ENCODE measurements at places on chromosomes 1 and 21.

DNA sequence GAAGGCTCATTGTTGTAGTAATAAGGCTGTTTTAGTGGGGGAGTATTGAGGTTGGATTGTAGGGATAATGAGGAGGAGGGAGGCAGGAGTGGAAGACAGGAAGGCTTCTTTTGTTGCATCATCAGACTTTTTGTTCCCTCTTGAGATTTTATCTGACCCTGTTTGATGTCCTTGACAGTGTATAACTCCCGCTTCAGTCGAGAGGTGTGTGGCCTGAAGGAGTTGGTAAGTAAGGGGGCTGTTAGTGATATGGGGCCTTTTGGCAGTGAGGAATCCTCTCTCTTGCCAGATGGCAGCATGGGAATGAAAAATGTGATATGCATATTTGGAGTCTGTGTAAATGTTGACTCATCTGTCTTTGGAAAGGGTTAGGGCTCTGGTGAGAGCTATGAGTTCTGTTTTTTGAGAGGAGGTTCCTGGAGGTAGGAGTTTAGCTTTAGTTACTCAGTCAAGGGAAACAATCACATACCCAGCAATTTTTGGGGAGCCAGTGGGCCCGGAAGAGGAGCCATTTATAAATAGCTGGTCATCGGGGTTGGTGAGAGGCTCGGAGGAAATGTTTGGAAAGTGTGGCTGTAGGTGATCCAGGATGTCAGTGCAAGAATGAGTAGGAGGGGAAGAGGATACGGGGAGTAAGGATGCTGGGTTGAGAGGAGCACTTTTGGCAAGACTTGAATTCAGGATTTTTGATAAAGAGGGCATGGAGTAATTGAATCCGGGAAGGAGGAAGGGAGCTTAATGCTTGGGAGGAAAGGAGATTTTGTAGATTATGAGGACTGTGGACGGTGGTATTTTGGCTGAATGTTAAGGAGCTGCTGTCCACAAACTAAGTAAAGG is 136.7 kb upstream of the ETV3 start:
- DNase-seq: no peak

DNA sequence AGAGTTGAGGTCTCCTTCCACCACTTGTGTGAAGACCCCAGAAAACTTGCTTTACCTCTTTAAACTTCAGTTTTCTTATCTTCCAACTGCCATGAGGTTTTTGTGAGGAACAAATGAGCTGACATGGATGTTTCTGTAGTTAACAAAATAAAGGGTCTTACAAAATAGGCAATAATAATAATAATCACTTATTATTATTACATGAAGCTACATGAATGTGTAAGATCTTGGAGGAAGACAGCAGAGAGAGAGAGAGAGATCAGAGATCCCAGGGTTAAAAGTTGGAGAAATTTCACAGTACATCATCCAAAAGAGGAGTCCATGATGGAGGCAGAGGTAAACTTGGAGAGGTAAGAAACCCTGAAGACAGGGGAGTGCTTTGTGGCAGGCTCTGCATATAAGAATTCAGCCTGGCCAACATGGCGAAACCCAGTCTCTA is 10.7 kb downstream of the RCC1 start:
- no peak for DNase-seq

GRCh38 chr1:244325056-244325758 is 126.5 kb downstream of the ADSS2 start:
- DNase-seq: no peak

- DNase-seq: no peak
Observed at GRCh38 chr1:236853921-236854604, 59.0 kb downstream of the MTR start.

GRCh38 chr1:110610696-110611286 is 4.6 kb upstream of the KCNA2 start:
- no peak for DNase-seq

DNA sequence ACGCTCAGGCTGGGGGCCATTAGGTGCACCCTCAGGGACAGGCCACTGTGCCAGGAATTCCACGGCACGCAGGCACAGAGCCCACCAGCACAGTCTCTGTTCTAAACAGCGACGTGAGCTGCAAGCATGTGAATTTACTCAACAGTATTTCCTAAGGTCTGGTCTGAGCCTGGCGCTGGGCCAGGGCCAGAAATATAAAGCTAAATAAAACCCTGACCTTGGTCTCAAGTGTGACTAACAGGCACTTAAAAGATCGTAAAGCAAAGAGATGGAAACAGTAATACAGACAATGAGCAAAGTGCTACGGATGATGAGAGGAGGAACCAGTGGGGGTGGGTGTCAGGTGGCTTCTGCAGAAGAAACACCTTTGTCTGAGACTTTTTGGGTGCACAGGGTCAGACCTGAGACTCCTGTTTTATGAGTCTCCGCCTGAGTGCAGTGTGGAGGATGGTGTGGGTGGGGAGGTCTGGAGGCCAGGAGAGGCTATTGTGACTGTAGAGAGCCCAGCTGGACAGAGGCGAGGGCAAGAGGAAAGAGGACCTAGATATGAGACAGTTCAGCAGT is 53.4 kb upstream of the EDN2 start:
- no peak for DNase-seq

GRCh38 chr1:209103092-209103491 is 480.4 kb upstream of the CAMK1G start:
- no peak for DNase-seq

DNA sequence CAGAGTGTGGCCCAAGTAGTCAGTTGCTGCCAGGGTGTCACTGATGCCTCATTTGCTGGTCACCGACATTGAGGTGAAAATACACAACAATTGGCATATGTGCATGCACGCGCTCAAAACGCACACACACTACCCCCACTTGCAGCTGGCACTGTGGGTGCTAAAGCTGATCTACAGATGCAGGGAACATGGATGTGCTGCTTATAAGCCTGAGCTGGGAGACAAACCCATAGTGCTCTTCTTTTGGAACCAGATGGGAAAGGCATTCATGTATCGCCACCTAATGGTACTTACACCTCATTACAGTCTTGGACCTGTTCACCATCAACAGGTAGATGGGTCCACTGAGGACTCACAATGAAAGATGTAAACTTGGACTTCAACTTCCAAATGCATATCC is 70.3 kb upstream of the CAMK1G start:
- DNase-seq: no peak

DNA sequence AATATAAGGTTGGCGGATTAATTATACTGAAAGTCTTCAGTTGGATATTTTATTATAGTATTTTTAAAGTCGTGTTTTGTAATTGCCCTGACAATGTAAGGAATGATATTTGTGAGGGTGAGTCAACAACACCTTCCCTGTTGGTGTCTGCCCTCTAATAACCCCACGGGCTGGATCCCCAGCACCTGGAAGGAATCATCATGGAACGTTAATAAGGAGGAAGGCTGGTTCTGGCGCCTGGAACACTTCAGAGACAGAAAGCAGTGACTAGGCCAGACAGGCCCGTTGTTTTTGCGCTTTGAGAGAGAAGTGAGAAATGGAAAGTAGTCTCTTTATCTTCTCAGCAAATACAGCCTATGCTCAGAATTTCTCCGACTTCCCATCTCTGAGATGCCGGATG is 31.6 kb downstream of the TEX35 start:
- no peak for DNase-seq

DNA sequence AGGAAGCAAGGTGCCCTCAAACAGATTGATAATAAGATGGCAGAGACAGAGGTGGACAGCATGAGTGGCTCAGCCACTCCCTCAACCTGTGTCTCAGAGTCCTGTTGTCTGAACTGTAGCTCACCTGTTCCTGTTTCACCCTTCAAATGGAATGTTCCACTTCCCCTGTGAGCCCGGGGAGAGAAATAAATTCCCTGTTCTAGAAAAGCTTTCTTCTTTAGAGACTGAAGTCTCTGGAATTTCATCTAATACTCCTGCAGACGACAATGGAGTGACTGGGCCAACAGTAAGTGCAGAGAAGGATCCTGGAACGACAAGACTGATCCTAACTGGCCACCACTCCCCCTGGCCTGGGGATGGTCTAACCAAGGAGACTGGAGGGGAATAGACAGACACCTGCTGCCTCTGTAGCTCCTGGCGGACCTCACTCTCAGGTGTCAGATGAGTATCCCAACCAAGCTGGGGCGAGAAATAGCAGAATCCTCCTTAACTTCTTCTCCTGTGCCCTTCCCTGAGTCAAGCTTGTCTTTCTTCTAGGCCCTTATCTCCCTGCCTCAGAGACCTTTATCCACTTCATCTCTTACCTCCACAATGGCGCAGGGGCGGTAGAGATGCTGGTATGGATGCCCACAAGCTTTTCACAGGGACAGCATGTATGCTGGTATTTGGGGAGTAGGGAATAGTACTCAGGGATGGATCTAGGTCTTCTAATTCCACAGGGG is 45.4 kb downstream of the PLEKHA6 start:
- DNase-seq: no peak

DNA sequence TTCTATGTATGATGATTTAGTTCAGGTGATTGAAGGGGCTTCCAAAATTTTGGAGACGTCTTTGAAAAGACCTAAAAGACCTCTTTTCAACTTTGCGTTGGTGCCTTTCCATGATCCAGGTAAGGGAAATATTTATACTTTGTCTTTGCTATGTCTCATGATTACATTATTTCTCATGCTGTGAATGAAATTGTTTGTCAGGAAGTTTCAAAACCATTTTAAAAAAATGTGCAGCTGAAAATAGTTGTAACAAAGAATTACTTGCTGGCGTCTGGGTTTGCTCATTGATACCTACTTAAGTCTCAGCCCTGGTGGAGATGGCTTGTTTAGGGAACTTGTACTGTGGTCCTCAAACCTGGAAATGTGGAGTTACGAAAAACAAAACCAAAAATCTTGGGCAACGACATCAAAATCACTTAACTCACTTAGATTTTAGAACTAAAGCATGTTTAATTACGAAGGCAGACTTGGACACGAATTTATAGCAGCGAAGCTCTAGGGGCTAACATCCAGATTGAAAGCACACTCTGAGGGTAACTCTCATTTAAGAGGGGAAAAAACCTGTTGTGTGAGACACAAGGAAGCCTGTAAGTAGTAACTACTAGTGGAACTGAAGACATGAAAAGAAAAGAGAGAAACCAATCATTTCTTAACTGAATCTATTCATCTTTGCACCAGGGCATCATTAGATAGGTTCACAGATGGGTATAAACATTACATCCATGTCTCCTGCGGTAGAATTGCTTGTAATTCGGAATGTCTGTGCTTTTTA is 924 bp downstream of the HMCN1 start:
- DNase-seq: no peak

- peak; percentile 23 for DNase-seq
Observed at GRCh38 chr1:167401260-167401873, 117.0 kb downstream of the CD247 start.

DNA sequence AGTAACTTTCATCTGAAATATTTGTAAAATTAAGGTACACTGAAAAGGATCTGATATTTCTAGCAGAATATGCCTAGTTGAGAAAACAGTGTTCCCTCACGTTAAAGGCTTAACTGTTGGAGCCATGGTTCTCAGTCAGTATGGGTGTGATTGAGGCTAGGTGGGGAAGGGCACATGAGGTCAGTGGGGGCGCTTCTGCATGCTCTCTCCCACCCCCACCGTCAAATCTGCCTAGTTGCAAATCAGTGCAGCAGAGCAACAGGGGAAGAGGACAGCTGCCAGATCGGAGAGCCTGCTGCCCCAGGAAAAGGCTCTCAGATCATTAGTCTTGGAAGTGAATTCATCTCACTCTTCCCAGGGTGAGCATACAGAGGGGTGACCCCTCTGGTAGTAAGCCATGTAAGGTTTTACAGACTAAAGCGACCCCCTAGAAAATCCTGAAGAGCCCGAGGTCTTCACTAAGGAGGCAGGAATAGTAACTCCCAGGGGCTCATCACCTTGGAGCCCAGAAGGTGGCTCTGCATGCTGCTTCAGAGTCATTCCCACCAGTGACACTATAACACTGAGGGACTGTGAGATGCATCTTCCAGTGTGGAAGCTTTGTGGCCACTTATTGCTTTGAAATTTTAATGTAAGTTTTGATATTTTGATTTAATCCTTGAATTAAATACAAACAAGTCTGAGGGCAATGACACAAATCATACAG is 83.1 kb upstream of the BARHL2 start:
- no peak for DNase-seq

GRCh38 chr1:6099297-6099696 is 53.6 kb downstream of the KCNAB2 start:
- DNase-seq: no peak

Data from stimulated activated CD4-positive, alpha-beta T cell treated with anti-CD3 and anti-CD28 coated beads, TNF-alpha, amount 100 ng/mL, for 48 hours (primary cell).